ENCODE measurements at places on chromosomes 6 and 20. TPM values are rescaled to one million over a fixed set of nuclear protein-coding genes. Genes with fewer than 3 reads are reported as not detected.
A peak's percentile ranks its signal among the peaks of the same experiment; 100 is the strongest.

The FAM83B gene
- total RNA-seq, result 1.9 TPM

DNA sequence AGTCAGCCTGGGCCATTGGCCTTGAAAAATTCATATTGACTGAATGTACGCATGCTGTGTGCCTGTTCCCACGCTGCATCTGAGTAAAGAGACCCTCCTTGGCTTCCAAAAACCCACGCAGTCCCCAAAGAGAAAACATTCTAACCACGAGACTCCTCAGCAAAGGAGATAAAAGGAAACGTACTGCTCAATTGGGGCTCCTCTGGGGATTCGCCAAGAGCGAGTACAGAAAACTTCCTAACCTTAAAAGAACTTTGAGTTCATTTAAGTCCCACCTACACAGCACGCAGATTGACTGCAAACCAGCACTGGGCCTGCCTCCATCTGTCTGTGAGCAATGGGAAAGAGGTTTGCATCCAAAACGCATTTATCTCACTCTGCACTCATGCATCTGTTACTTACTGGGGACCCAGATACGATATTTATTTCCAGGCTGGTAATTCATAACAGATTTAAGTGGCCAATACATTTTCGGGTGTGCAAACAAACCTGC is 505.9 kb upstream of the CHD6 start:
- H3K4me3 ChIP-seq, result no peak overlapping the region
- no peaks in the 10 kb centered on the region for H3K27me3 ChIP-seq
- no peaks in the 10 kb centered on the region for H3K4me1 ChIP-seq
- H3K27ac ChIP-seq, result no peak overlapping the region
- DNase-seq, result no peak

DNA sequence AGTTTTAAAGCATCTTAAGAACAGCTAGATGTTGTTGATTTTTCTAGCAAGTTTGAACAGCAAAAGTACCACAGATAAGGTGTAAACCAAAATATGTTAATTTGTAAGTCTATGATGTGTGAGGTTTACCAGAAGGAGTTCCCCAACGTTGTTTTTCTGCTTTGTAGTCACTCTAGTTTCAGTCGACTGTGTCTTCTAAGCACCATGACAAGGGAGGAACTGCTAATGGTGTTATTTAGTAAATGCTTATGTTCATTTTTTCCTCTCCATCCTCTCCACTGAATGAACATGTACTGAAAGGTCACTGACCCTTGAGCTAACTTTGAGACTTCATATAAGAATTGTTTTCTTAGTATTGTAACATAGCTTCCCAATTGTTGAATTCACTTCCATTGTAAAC is 3.0 kb downstream of the ENPP3 start:
- no peaks in the 10 kb centered on the region for H3K36me3 ChIP-seq
- H3K27me3 ChIP-seq, result peaks cover 7% of the 10 kb centered on the region
- H3K4me1 ChIP-seq, result no peaks in the 10 kb centered on the region
- no peak overlapping the region for H3K4me3 ChIP-seq
- no peak overlapping the region for H3K27ac ChIP-seq

The ATP6V1G2 gene
- total RNA-seq, result 3.4 TPM

GRCh38 chr6:81451787-81452186 is 300.7 kb downstream of the TENT5A start:
- no peaks in the 10 kb centered on the region for H3K27me3 ChIP-seq
- no peak overlapping the region for H3K4me3 ChIP-seq
- H3K27ac ChIP-seq, result no peak overlapping the region
- H3K4me1 ChIP-seq, result no peaks in the 10 kb centered on the region
- H3K36me3 ChIP-seq, result no peaks in the 10 kb centered on the region
- peak; percentile 93 for DNase-seq

- no peaks in the 10 kb centered on the region for H3K4me1 ChIP-seq
- no peak for DNase-seq
- no peak overlapping the region for H3K4me3 ChIP-seq
- H3K27me3 ChIP-seq, result no peaks in the 10 kb centered on the region
Measured at GRCh38 chr6:149383371-149383770, 16.7 kb upstream of the SUMO4 start.

- no peak overlapping the region for H3K4me3 ChIP-seq
- no peaks in the 10 kb centered on the region for H3K4me1 ChIP-seq
Measured at GRCh38 chr6:128202169-128202765, 301.4 kb upstream of the THEMIS start.

GRCh38 chr20:22052025-22052650 is 346.7 kb downstream of the PAX1 start:
- no peak overlapping the region for H3K27ac ChIP-seq
- H3K4me1 ChIP-seq, result no peaks in the 10 kb centered on the region
- H3K27me3 ChIP-seq, result no peaks in the 10 kb centered on the region
- no peaks in the 10 kb centered on the region for H3K36me3 ChIP-seq
- no peak for DNase-seq

- H3K27ac ChIP-seq, result peak overlapping the region; percentile 41
- DNase-seq, result peak; percentile 77
- H3K27me3 ChIP-seq, result no peaks in the 10 kb centered on the region
- peaks cover 11% of the 10 kb centered on the region for H3K4me1 ChIP-seq
Measured at GRCh38 chr6:10962673-10963072, 75.8 kb downstream of the SYCP2L start.

GRCh38 chr6:89509777-89510281 is 76.9 kb downstream of the ANKRD6 start:
- H3K27ac ChIP-seq, result no peak overlapping the region
- no peaks in the 10 kb centered on the region for H3K36me3 ChIP-seq
- DNase-seq, result no peak
- H3K4me3 ChIP-seq, result no peak overlapping the region
- no peaks in the 10 kb centered on the region for H3K27me3 ChIP-seq

The VNN1 gene
- total RNA-seq, result 0.07 TPM

The GHRH gene
- not detected for total RNA-seq

All from astrocyte (in vitro differentiated cells and primary cell).